ENCODE measurements at places on chromosomes 2 and 18.

- no peak for DNase-seq
Observed at GRCh38 chr18:79876497-79876896, 75.0 kb downstream of the SLC66A2 start.

- no peak for DNase-seq
Observed at GRCh38 chr2:207465894-207466293, 63.9 kb upstream of the CREB1 start.

DNA sequence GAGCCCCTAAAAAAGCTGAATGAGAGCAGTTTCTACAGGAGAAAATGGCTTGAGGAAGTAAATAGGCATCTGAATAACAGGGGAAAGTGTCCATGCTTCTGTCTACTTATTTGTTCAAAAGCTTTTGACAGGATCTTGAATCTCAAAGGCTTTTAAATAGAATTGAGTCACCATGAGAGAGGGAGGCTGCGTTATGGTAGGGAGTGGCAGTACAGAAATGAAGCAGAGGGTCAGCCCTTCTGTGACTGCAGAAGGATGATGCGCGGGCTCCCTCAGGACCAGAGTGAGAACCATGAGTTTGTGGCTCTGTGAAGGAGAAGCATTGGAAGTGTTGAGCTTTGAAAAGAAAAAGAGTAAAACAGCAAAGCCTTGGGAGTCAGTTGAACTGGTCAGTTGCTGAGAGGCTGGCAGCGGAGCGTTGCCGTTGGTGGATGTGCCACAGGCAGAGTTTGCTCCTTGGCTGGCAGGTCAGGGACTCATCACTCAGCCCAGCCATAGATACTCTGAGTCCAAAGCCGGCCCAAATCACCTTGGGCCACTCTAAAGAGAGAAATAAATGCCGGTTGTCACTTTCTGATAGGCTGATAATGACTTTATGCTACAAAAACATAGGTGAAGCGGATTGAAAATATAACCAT is 17.4 kb downstream of the COPS7B start:
- DNase-seq: no peak

DNA sequence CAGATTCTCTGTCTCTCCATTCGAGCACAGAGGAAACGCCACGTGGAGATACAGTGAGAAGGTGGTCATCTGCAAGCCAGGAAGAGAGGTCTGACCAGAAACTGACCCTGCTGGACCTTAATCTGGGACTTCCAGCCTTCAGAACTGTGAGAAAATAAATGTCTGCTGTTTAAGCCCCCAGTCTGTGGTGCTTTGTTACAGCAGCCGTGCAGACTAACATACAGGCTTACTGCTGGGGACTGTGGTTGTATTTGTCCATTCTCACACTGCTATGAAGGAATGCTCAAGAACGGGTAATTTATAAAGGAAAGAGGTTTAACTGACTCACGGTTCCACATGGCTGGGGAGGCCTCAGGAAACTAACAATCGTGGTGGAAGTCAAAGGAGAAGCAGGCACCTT is 432.7 kb downstream of the IRS1 start:
- DNase-seq: no peak

- peak; percentile 72 for DNase-seq
Observed at GRCh38 chr2:95345563-95346230, 48.5 kb downstream of the KCNIP3 start.

- no peak for DNase-seq
Observed at GRCh38 chr2:233385489-233386044, 31.3 kb downstream of the DGKD start.

DNA sequence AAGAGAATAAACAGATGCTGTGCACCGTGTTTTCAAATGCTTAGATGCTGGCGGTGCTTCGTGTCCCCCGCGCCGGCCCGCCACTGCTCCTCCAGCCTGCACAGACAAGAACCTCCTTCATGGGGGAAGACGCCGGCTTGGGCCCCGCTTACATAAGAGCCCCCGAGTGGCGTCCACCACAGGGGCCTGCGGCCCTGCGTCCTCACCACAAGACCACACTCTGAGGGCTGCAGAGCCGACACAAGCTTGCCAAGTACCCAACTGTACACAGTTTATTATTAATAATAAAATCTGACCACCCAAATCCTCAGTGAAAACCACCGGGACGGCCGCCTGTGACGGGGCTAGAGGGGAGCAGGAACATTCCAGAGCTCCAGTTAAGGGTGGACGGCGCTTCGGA is 232.2 kb downstream of the HDAC4 start:
- DNase-seq: no peak

GRCh38 chr2:147559070-147559725 is 285.6 kb upstream of the ACVR2A start:
- DNase-seq: no peak

GRCh38 chr2:11398750-11399437 is 54.5 kb upstream of the ROCK2 start:
- DNase-seq: no peak

DNA sequence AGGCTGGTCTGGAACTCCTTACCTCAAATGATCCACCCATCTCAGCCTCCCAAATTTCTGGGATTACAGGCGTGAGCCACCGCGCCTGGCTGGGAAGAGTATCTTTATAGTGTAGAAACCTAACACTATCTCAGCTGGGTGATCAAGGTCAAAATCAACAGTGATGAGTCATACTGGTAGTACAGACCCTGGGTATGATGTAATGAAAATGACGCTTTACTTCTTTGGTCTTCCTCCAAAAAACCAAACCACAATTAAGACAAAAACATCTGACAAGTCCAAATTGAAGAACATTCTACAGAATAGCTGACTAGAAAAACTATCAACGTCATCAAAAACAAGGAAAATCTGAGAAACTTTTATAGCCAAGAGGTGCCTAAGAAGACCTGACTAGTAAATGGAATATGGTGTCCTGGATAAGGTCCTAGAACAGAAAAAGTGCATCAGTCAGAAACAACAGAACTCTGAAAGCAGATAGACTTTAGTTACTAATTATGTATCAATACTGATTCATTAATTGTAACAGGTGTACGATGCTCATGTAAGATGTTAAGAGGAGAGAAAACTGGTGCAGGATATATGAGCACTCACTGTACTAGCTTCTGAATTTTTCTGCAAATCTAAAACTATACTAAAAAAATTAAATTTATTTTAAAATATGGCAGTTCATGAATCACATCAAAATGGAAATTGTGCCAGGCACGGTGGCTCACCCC is 25.4 kb downstream of the PDCL3 start:
- no peak for DNase-seq

GRCh38 chr2:9300829-9301453 is 94.3 kb downstream of the ASAP2 start:
- DNase-seq: no peak

GRCh38 chr2:231041061-231041689 is 3.9 kb downstream of the C2orf72 start:
- no peak for DNase-seq

DNA sequence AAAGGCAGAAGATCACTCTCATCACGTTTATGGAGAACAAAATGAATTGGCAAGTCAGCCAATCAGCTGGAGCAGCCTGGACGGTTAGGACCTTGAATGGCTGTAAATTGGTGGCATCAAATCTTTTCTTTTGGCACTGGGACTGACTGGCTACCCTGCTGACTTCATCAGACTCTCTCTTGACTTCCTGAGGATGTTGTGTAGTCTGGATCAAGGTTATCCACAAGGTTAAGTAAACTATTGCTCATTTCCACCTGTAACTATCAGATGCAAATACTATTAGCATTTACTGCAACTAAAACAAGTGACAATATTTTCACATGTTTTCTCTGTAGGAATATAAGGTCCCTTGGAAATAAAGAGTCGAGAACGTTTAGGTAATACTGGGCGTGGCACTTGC is 134.3 kb upstream of the RASGRP3 start:
- DNase-seq: no peak

DNA sequence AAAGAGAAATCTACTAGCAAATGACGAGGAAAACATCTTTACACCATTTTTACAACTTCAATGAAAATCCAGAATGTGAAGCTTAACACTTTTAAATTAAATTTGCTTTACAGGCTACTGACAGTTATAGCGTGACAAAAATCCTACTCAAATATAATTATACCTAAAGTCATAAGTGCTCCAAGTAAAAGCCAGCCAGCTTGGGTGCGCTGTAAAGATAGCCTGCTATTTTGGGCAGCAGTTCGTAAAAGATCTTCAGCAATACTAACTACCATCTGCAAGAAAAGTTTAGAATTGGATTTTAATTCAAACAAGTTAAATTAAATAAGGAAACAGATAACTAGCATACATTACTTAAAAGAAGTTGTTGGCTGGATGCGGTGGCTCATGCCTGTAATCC is 22.4 kb downstream of the HEATR5B start:
- no peak for DNase-seq

DNA sequence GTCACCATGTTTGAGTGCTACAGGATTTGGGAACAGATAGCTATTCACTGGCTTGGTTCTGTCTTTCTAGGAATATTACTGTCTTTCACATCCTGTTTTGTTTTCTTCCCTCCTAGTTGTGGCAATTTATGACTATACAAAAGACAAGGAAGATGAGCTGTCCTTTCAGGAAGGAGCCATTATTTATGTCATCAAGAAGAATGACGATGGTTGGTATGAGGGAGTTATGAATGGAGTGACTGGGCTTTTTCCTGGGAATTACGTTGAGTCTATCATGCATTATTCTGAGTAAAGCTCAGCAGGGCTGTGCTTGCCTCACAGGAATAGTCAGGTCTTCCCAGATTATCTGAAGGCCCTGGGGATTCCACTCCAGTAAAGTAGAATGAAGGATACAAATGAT is 98.9 kb downstream of the ABI2 start:
- no peak for DNase-seq

DNA sequence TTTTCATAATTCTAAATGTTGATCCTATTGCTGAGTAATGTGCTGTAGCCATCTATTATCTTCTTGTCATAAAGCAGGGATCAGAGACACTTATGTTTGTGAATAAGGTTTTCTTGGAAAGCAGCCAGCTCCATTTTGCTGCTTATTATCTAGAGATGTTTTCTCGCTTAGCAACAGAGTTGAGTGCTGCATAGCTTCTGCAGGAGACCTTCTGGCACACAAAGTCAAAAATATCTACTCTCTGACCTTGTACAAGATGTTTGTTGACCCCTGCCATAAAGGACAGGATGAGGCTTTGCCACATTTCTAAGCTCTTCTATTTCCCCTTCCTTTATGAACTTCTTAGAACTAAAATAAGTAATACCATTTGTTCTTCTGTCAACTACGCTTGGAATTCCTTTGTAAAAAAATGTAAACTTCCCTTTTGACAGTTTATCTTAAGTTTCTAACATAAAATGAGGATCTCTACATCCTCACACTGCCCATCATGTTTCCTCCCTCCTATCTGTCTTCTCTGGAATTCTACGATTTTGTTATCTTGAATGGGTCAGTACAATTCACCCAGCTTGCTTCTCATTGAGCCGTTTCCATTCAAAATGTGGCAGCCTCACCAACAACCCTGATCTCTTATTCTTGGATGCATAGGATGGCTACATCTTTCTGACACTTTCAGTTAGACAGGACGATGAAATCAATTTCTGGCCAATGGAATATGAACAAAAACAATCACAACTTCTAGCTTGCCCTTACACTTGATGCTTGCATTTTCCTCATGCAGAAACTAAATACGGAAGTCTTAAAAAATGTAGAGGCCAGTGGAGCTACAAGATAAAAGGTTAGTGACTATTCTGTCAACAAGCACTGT is 1377.0 kb downstream of the SUCLG1 start:
- DNase-seq: no peak

DNA sequence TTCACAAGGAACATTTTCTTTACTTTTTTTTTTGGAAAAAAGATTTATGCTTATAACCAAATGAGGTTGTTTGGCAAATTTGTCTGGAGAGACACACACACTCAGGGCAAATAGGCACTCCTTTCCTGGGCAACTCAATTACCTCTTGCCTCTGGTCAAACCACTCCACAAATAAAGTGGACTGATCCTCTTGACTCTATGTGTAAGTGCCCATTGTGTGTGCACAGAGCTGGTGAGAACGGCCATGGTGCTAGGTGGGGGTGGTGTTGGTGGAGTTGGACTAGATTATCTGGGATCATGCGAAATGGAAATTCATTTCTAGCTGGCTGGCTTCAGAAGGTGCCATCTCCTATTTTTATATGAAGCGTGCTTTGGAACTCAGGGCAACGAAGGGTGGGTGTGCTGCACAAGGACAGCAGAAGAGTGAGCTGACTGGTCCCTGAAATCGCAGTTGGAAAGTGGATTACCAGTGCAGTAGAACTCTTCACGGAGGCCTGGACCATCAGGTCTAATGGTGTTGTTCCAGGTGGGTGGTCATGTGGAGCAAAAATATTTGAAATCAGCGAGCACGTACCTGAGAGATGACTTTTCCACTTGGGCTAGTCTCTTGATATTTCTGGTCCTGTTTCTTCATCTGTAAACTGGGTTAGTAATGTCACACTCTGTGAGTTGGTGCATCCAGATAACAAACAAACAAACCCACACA is 149.9 kb downstream of the RPIA start:
- DNase-seq: no peak

DNA sequence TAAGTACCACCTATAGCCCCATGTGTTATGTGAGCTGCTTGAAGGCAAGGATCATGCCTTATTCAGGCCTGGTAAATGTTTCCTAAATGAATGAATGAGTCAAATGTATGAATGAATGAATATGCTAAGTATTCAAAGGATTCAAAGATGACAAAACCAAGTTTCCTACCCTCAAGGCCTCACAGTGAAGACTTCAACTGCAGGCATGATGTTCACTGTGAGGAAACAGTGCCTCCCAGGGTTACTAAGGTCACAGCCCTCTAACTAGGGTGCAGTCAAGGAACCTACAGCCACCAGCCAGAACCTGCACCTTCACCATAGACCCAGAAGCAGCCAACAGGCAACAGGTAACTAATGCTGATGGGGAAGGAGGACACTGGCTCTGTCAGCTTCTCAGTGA is 69.3 kb downstream of the SUMO1 start:
- DNase-seq: no peak

- DNase-seq: no peak
Observed at GRCh38 chr2:236167297-236168109, 683 bp downstream of the GBX2 start.

DNA sequence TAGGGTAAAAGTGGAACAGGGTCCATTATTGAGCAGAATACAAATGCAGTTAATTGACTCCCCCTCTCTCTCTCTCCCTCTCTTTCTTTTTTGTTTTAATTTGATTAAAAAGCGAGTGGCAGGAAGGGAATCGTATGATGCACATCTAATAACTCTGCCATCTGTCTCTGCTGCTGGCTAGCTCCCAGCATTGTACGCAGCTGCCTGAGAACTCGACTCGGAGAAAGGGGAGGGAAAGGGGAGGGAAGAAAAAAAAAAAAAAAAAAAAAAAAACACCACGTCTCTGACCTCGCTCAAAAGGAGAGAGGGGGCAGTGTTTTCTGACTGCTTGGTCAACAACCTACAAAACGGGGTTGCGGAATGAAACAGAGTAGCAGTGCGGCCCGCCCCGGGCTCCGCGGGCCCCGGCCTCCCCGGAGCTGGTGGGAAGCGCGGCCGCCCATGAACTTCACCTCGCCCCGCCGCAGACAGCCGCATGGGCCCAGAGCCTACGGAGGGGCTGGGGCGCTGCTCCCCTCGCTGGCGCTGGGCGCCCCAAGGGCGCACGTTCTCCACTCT is 265.7 kb downstream of the TCF4 start:
- DNase-seq: peak; percentile 0

- DNase-seq: no peak
Observed at GRCh38 chr2:159518321-159519005, 97.9 kb downstream of the BAZ2B start.

- no peak for DNase-seq
Observed at GRCh38 chr2:109067631-109068125, 61.3 kb upstream of the SH3RF3 start.

GRCh38 chr2:131127981-131128380 is 22.8 kb downstream of the PLEKHB2 start:
- DNase-seq: no peak

- DNase-seq: no peak
Observed at GRCh38 chr18:6521803-6522418, 107.2 kb upstream of the L3MBTL4 start.

- no peak for DNase-seq
Observed at GRCh38 chr18:43278355-43278754, 1.1 kb upstream of the SYT4 start.
